ENCODE measurements at places on chromosomes 12 and 14.

DNA sequence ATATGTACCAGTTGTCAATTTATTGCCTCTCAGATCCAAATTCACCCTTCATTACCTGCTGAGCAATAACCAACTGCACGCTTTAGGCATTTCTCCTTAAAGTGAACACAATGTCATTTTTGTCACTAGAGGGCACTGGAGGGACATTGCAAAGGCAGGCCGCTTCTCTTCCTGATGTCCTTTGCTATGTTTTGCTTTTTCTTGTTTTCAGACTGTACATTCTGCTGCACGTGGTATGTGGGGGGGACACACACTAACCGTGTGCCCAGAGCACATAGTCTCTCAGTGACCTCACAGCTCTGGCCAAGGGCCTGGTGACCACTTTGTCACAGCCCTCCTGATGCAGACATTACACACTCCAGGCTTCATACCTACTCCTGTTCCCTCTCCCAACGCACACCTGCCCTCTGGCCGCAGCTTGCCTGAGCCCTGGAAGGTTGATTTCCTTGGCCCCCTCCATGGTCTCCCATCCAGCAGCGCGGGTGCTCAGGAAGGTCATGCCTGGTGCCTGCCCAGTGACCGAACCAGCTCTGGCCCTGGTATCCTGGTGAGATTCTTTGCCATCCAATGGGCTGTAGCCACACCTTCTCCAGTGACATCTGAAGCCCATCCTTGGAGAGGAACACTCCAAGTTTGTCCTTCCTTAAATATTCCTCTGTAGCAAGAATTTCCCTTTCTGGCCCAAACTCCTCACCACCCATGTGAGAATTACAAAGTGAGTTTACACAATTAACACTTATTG, 39.9 kb downstream of the MYO1H start:
- DNase-seq = no peak

GRCh38 chr14:22888662-22889061, 5.6 kb downstream of the REM2 start:
- DNase-seq = no peak

DNA sequence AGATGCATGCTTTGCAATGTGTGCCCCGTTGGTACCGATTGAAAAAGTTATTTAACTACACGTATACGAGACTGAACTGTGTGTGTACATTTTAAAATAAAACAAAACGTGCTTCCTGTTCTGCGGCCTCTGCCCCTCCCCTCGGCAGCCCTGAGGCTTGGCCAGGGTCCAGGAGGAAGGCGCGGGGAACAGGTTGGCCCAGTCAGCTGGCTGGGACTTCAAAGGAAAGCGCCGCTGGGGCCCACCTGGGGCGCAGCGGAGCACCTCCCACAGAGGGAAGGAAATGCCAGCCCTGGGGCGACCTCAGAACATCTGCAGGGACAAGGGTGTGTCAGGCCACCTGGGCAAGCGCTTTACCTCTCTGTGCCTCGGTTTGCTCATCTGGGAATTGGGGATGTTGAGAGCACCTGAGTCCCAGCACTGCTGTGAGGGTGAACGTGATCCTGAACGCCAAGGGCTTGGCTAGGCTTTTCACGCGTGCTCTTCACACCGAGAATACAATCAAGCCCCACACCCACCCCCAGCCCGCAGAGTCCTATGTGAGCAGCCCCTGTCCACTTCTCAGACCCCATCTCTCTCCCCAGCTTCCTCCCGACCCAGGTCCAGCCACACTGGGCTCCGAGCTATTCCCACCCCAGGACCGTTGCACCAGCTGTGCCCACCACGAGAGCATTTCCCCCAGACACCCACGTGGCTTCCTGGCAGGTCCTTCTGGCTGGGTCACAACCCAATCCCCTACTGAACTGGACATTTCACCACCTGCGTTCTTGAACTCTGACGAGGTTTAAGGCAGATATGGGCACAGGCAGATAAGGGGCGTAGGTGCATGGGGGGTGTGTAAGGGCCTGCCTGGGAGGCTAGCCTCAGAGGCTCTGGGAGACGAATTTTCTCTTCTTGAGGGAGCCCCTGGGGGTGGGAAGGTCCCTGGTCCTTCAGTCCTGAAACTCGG, 41.9 kb upstream of the NCOR2 start:
- peak; percentile 71 for DNase-seq

- no peak for DNase-seq
Measured at GRCh38 chr12:66119229-66119869, 11.2 kb downstream of the LLPH start.

DNA sequence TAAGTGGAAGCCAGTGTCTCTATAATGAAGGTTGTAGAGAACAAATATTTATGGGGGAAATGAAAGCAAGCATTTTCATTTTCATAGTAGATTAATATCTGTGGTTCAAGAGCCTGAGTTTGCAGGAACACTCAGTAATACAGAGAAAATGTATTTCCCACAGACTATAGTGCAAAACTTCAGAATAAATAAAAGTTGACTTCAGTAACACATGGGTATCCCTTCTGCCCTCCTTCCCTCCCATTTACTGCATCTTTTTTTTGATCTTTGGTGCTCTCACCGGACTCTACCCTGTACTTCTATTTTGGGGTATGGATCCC, 75.3 kb upstream of the AMN1 start:
- no peak for DNase-seq

DNA sequence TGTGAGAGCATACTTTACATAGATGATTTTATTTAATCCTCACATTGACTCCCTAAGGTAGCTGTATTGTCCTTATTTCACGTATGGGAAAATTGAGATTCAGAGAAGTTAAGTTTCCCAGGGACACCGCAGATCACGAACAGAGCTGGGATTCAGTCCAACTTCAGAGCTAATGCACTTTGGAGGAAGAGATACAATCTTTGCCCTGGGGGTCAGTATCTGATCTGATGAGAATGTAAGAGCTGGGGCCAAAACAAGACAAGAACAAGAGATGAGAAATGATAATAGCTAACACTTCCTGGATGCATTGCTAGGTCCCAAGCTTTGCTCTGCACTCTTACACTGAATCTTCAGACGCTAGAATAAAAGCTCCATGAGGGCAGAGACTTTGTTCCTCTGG, 6.0 kb upstream of the CSAD start:
- DNase-seq = no peak

DNA sequence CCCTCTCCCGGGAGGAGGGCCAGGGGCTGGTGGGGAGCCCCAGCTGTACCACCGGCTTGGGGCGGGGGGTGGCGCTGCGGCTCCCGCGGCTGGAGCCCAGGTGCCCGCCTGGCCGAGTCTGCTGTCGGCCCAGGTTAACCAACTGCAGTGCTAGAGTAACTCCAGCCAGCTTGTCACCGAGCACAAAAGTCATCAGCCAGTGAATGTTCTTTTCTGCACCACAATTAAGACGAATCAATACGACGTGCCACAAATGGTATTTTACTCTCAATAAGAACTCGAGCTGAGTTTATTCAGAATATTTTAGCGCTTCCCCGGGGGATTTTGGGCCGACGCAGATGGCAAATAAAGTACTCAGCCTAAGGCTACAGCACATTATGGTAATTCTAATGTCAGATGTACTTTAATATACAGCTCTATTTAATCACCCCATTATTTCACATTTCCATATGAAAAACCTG, 83.2 kb downstream of the BCL11B start:
- DNase-seq = no peak

DNA sequence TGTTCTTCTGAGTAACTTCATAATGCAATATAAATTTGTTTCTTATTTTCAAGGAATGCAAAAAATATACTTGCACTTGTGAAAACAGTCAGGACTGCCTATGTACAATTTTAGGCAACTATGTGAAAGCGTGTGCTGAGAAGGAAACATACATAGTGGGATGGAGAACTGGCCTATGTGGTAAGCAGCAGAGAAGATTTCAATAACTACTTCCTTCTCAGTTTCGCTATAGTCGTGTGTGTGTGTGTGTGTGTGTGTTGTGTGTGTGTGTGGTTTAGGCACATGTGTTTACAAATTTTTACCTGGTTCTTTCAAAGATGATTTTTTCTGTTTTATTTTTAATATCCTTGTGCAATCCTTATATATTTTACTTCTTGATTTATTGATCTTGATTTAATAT, 211.8 kb downstream of the LRRK2 start:
- no peak for DNase-seq
